ENCODE measurements at places on chromosomes 13 and 19.
A peak's percentile ranks its signal among the peaks of the same experiment; 100 is the strongest.

GRCh38 chr13:50412046-50412617 is 396.9 kb downstream of the KCNRG start:
- no peak for DNase-seq

DNA sequence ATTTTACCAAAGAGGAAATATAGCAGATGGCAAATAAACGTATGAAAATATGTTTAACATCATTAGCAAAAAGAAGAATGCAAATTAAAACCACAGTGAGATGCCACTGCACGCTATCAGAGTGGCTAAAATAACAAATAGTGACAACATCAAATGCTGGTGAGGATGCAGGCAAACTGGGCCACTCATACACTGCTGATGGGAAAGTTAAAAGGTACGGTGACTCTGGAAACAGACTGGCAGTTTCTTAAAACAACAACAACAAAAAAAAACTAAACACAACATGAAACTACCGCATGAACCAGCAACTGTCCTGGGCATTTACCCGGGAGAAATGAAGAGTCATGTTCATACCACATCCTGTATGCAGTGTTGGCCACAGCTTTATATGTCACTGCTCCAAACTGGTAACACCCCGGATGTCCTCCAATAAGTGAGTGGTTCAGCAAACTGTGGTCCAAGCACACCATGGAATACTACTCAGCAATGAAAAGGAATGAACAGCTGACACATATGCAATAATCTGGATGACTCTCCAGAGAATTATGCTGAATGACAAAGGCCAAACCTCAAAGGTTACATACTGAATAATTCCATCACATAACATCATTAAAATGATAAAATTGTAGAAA is 22.3 kb downstream of the EPS15L1 start:
- no peak for DNase-seq

DNA sequence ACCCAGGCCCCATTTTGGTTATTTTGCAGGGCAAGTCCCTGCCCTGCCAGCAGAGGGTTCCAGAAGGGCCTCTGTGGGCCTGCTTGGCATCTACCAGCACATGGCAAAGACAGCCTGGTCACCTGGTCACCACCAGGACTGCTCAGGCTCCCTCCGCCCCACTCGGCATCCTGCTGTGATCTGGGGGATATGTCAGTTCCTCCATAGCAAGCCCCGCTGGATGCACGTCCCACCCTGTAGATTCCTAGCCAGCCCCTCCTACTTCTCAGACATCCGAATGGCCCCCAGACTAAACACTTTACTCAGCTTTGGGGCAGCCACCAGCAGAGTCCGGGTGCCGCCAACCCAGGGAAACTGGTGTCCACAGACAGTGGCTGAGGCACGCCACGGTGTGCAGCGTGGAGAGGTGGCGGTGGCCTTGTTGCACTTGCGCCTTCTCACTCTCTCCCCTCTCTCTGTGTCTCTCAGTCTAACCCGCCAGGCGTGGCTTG is 31.8 kb upstream of the USE1 start:
- DNase-seq, result no peak

- DNase-seq, result no peak
Observed at GRCh38 chr13:23411220-23411619, 22.3 kb downstream of the SACS start.

DNA sequence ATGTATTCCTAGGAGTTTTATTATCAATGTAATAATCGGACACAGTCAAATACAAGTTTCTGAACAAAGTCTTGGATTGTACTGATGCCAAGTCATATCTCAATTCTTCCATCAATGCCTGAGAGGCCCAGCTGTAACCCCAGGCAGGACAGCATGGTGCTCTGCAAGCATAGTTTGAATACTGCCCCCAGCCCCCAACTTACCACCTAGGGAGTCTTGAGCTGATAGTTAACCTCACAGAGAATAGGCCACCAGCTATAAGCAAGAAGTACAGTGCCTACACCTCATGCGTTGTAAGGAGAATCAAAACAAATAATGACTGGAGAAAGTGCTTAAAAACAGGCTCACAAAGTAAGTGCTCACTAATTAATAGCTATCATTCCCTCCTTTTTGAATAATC is 2.7 kb downstream of the PROSER1 start:
- DNase-seq, result no peak

- no peak for DNase-seq
Observed at GRCh38 chr13:40479196-40479845, 187.1 kb downstream of the FOXO1 start.

DNA sequence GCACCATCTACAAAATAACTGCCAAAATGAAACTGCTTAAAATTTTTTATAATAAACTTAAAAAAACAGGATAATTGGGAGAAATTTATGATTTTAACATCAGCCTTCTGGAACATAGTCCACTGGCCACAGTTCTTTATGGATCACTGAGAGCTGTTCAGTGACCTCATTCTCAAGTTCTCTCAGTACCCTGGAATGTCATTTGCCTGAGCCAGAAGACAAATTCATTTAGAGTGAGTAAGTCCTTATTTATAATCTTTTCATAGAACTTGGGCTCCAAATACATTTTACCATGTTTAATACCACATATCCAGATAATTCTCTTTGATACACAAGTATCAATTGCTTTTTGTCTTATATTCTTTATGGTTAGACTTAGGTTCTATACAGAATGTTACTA is 87.6 kb downstream of the CAB39L start:
- DNase-seq, result peak; percentile 24

- no peak for DNase-seq
Observed at GRCh38 chr13:45219938-45220375, 19.1 kb upstream of the KCTD4 start.

- no peak for DNase-seq
Observed at GRCh38 chr13:50613356-50613831, 230.1 kb downstream of the DLEU7 start.

GRCh38 chr19:15641901-15642491 is 1.3 kb downstream of the CYP4F3 start:
- no peak for DNase-seq

- no peak for DNase-seq
Observed at GRCh38 chr19:29088761-29089160, 124.2 kb downstream of the UQCRFS1 start.

DNA sequence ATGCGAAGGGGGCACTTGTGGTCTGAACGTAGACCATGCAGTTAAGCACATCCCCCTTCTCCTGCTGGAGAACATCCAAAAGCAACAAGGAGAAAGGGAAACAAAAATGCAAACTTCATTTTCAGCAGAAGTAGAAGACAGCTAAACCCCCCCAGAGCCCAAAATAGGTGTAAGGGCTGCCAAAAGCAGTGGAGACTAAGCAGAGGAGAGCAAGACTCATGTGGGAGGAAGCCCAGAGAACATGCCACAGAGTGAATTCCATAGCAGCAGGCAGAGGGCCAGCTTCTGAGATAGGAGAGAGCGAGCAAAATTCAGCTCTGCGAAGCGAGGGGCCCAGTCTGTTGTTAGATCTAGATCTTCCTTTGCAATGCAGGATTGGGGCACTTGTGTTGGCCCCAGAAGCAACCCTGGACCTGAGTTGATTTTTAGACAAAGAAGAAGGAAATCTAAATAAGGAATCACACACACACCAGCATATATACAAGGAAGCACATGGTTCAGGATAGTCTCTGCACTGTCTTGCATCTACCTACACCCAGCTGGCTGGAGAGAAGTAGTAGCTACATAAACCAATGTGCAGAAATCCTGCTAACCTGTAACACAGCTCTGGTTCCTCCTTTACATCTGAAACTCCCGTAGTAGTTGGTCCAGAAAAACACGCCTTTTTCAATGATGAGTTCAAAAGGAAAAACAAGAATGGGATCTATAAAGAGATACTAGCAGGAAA is 199.6 kb downstream of the SPRY2 start:
- no peak for DNase-seq

- DNase-seq, result no peak
Observed at GRCh38 chr19:16418597-16418962, 53.2 kb downstream of the EPS15L1 start.

DNA sequence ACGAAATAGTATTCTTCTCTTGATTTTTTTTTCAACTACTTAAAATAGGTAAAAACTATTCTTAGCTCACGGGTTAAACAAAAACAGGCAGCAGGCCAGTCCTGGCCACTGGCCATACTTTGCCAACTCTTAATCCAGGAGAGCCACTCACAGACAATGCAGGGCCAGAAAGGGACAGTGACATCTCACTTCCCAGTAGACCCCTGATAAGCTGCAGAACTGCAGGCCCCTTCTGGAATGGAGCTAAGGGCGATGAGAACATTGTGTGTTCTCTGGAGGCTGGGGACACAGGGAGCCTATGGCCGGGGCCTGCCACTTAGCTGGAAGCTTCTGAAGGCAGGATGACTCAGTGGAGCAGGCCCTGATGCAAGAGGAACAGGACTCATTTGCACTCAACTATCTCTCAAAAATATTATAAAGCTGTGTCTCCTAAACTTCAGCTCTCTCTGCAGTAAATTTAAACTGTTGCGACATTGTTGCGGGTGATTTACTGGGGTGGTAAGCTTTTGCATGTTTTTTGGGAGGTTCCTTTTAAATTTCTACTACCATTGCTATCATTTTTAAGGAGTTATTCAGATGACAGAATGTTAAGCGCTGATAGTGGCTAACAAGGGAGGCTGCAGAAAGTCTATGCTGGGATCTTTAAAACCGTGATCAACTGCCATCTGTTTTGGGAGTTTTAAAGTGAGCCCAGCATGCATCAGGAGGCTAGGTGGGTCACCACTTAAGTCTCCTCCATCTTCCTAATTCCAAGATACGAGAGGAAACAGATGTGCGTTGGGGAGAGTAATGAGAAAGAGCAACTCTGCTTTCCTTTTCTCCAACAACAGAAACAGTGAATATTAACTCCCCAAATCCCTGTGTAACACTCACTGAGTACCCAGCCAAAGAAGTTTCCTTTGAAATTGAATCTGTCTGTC is 33.2 kb upstream of the KATNAL1 start:
- peak; percentile 24 for DNase-seq

DNA sequence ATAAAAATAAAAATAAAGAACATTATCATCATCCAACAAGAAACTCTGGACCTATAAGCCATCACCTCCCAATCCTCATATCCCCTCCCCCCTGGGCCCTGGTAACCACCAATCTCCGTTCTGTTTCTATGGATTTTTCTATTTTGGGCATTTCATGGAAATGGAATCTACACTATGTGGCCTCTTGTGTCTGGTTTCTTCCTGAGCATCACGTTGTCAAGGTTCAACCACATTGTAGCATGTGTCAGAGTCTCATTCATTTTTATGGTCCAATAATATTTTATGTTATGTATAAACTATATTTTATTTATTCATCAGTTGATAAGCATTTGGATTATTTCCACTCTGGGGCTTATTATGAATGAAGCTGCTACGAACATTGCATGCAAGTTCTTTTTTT is 26.9 kb downstream of the SULT2B1 start:
- no peak for DNase-seq

GRCh38 chr13:107203146-107203847 is 635.4 kb upstream of the ARGLU1 start:
- no peak for DNase-seq

- DNase-seq, result no peak
Observed at GRCh38 chr13:42760951-42761350, 20.4 kb upstream of the FAM216B start.

DNA sequence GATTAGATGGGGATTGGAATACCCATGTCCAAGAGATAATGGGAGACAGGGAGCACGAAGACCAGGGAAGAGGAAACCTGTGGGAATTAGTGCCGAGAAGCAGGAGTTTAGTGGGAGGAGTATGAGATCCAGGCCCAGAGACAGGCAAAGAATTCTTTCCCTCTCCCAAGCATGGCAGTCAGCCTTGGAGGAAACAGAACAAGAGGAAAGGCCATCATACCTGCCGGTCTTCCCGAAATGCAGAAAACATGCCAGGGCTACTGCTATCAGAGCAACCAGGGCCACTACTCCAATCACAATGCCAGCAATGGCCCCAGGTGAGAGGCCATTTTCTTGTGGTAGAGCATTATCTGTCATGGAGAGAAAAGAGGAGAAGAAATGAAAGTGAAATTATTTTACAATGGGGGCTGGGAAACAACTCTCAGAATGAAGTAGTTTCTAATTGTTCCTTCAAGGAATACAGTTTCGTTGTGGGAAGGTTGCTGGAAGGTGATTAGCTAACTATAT is 16.1 kb downstream of the CEACAM1 start:
- DNase-seq, result no peak

DNA sequence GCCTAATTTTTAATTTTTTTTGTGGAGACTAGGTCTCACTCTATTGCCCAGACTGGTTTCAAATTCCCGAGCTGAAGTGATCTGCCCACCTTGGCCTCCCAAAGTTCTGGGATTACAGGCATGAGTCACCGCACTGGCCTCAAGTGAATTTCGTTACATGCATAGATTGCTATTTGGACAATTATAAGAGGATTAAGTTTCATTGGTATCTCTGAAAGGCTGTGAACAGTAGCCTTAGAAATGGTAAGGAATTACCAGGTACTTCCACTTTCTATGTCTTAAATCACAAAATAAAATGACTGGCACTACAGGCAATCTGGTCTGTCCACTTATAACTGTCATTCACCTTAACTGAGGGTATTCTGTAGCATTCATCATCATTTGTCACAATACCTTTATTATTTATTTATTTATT is 2.9 kb upstream of the CCDC9 start:
- no peak for DNase-seq

DNA sequence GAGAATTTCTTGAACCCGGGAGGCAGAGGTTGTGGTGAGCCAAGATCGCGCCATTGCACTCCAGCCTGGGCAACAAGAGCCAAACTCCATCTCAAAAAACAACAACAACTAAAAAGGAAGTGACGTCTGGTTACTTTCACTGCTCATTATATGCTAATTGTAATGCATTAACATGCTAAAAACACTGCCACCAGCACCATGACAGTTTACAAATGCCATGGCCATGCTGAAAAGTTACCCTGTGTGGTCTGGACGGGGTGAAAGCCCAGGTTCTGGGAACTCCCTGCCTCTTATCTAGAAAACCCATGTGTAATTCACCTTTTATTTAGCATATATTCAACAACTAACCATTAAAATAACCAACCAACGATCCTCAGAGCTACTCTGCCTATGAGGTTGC is 28.1 kb downstream of the CPT1C start:
- no peak for DNase-seq

GRCh38 chr13:43786766-43787517 is at the start of gene ENOX1:
TSS of gene ENOX1 (minus strand) at chr13:43786972.
- no peak for DNase-seq

DNA sequence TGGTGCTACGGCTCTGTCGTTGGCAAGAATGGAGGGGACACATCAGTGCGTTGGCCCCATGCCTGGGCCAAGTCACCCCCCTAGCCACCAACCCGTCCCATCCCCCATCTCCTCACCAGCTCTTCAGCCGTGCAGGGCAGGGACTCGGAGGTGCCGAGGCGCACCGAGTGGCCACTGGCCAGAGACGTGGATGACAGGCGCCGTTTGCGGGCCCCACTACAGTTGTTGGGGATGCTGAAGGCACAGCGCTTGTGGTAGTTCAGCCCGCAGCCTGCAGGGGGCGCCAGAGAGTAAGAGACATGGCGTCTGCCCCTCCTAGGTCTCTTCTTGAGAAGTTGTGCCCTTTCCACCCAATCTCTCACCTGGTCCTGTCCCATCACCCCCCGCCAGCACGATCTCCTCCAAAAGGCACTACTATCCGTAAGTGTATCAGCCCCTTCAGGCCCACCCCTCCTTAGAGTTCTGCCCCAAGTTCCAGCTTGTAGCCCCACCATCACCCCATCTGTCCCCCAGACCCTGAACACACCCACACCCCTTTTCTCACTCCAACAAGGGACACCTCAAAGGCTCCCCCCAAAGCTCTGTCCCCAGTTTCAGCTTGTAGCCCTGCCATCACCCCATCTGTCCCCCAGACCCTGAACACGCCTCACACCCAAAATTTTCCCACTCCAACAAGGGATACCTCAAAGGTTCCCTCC is 12.4 kb downstream of the PRKD2 start:
- no peak for DNase-seq

Data from smooth muscle cell of the brain vasculature (primary cell).